ENCODE measurements at places on chromosomes 12 and 14. TPM values are rescaled to one million over a fixed set of nuclear protein-coding genes. Genes with fewer than 3 reads are reported as not detected.
A peak's percentile ranks its signal among the peaks of the same experiment; 100 is the strongest.

- DNase-seq = no peak
These were observed 11.6 kb downstream of the HVCN1 start for GRCh38 chr12:110677206-110677911.

DNA sequence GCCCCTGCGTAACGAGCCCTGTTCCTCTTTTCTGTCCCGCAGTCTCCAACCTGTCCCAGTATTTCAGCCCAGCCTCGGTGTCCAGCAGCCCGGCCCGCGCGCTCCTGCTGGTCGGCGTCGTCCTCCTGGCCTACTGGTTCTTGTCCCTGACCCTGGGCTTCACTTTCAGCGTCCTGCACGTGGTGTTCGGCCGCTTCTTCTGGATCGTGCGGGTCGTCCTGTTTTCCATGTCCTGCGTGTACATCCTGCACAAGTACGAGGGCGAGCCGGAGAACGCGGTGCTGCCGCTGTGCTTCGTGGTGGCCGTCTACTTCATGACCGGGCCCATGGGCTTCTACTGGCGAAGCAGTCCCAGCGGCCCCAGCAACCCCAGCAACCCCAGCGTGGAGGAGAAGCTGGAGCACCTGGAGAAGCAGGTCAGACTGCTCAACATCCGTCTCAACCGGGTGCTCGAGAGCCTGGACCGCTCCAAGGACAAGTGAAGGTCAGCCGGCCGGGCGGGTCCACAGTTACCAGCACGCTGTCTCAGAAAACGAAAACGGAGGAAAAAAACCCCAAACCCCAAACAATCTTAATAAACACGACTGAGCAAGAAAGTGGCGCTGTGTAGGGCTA, 31.6 kb downstream of the BRI3BP start:
- DNase-seq = no peak

GRCh38 chr12:75366629-75367028, 24.3 kb upstream of the GLIPR1L2 start:
- DNase-seq = no peak

DNA sequence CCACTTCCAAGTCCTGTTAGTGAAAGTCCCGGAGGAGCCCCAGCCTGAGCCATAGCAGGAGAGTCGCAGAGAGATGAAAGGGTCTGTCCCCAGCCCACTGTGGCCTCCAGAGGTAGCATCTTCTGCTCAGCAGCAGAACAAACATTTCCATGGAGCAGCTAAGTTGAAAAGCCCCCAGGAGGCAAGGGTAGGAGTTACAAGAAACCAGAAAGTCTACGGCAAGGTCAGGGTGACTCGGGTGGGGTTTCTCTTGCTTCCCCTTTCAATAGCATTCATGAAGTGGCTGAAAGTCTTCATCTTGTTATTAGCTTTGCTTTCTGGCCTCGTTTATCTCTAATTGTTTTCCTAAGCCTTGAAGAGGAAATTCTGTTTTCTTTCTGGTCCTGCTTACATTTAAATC, 151.2 kb upstream of the DIO3 start:
- no peak for DNase-seq

GRCh38 chr12:18581232-18581962, 156.4 kb downstream of the PLCZ1 start:
- DNase-seq = no peak

GRCh38 chr12:77104286-77104685, 38.9 kb upstream of the E2F7 start:
- no peak for DNase-seq

GRCh38 chr12:62588916-62589315, 122.3 kb downstream of the MON2 start:
- no peak for DNase-seq

- no peak for DNase-seq
These were observed 107.3 kb upstream of the MDM1 start for GRCh38 chr12:68439368-68440045.

- no peak for DNase-seq
These were observed 25.6 kb downstream of the SETD1B start for GRCh38 chr12:121829250-121829918.

DNA sequence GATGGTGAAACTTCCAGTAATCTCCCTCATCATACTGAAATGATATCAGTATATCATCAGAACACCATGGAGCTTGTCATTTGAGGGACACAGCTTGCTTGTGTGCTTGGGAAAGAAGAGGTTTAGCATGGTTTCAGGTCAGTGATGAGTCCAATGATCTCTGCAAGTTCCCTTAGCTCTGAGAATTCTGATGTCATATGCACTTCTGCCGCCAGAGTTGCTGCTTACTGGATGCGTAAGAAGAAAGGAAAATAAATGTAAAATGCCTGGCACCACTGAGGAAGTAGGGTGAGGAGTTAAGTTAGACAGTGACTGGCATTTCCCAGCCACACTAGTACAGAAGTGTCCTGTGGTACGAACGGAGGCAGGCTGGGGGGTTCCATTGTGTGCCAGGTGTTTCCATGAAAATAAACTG, 22.6 kb downstream of the PRKCH start:
- DNase-seq = no peak

DNA sequence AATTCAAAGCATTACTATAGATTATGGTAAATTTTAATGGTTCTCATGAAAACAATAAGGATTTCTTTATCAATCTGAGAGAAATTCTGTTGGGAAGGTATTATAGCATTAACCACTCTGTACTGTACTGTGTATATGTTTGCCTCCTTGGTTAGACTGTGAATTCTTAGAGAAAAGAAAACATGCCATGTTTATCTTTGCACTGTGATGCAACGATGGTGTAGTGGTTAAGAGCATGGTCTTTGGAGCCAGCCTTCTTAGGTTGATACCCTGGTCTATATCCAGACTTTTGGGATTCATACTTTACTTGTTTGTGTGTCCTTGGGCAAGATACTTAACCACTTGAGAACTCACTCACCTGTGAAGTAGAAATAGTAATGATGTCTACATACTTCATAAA, 32.2 kb upstream of the NUBPL start:
- DNase-seq = no peak

GRCh38 chr14:99413911-99414310, 66.7 kb downstream of the SETD3 start:
- DNase-seq = no peak

DNA sequence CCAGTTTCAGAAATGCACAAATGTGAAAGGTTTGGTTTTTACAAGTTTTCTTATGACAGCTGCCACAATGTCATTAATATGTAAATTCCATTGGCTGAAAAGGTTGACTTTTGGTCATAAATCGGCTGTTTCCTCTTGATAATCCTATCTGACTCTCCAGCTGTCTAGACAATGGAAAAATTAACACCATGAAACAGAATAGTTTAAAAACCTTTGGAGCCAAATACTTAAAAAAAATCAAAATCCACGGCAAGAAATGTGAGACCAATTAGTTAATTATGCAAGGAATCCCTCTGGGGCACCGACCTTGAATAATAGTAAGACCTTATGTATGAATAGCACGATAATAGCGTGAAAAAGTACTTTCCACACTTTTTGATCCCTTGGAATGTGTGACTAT, 138.0 kb downstream of the ZNF664 start:
- no peak for DNase-seq

DNA sequence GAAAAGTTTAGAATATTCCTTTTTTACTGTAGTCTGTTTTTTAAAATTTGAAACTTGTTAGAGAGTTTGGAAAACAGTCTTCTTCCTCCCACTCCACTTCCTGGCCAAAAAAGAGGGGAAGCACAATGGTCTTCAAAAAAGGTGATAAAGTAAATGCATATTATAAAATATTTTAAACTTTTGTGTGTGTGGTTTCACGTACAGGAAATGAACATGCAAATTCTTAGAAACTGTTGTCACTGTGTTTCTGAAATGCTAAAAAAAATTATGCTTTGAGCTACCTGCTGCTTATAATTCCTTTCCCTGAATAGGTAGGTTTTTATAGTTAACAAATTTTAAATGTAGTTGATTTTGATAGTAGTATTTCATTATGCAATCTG, 2.9 kb downstream of the FGFR1OP2 start:
- no peak for DNase-seq

DNA sequence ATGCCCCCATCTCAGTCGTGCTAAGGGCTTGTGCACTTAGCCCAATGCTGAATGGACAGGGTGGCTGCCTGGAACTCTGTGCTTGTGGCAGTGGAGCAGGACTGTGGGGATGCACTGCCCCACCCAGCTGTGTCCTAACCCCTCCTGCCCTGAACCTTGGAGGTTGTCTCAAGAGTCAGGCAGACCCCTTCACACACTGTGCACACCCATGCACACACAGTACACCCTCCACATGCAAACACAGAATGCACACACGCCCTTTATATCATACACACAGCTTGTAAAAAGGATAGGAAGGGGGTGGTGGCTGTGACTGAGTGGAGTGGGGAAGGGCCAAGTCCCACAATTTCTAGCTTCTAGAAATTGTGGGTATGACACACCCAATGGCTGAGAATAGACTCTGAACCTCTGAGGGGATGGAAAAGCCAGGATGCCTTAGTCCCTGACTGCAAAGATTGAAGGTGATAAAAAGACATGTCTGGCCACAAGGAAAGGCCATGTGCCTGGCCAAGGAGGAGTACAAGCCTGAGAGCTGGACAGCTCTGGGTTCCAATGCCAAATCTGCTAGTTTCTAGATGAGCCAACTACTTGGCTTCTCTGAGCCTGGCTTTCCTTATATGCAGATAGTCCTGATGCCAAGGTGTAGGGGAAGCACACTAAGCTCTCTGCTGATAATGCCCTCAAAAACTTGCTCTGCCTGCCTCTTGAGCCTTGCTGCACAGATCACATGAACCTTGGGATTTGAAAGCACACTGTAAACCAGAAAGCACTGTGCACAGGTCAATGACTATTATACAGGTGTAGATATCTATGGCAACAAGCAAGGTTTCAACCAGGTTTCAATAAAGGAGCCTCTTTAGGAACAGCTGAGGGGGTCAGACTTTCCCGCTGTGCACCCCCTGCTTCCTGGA, 8.4 kb downstream of the KRT8 start:
- DNase-seq = no peak

DNA sequence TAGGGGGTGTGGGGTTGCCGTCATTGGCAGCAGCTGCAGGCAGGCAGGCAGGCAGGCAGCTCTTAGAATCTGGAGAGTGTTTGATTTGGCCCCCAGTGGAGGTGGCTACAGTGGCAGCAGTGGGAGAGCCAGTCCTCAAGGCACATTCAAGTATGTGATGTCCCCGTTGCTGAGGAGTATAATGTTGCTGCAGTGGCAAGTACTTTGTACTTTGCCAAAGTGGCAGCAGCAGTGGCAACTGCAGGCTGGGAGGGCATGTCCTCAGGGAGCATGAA, 147.1 kb downstream of the PAPOLA start:
- DNase-seq = no peak

- peak; percentile 95 for DNase-seq
These were observed 143.7 kb upstream of the DCN start for GRCh38 chr12:91326058-91327027.

DNA sequence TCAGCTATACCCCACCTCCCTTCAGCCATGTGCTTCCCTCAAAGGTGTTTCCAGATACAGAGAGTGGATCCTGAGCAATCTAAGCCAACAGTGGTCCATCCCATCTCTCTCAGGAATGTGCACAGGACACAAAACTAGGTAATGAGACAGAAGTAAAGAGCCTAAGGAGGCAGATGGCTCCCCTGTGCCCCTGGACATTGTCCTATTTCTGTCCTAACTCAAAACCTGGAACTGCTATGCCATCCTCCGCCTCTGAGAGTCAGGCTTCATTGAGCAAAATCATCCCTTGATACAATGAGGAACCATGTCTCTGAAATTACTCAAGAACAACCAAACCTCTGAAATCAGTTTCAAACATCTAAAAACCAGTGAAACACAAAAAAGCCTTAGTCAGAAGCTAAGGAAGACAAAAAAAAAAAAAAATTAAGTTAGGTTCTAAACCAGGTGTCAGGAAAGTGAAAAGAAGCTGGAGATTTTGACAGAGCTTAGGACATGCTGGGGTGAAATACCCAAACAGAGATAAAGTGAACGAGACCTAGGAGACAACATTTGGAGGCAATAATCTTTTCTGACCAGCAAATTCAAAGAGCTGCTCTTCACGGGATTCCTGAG, 200.3 kb upstream of the PLEKHG7 start:
- peak; percentile 16 for DNase-seq

- no peak for DNase-seq
These were observed 219.8 kb downstream of the SLC2A13 start for GRCh38 chr12:39886106-39886505.

- DNase-seq = no peak
These were observed 223.0 kb downstream of the BTG1 start for GRCh38 chr12:91922674-91923073.

- no peak for DNase-seq
These were observed 15.7 kb downstream of the OR10P1 start for GRCh38 chr12:55652352-55652751.

DNA sequence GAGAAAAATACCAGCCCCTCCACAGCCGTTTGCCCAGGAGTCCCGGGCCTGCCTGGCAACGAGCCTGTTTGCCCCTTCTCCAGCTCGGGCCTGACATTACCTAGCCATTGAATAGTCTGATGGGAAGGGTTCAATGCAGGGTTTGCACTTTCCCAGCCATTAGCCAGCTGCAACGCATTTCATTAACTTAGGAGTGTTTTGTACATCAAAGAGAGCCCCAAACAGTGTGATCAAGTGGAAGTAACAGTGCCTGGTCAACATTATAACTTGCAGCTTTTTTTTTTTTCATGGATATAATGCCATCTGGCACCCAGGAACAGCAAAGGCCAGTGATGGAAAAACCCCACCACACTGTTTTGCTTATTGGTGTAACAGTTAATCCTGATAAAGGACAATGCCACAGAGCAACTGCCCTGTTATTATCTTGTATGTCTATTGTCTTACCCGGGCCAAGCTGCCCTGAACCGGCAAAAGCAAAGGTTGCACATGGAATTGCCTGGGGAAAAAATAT, 38.0 kb downstream of the BTG1 start:
- DNase-seq = no peak

DNA sequence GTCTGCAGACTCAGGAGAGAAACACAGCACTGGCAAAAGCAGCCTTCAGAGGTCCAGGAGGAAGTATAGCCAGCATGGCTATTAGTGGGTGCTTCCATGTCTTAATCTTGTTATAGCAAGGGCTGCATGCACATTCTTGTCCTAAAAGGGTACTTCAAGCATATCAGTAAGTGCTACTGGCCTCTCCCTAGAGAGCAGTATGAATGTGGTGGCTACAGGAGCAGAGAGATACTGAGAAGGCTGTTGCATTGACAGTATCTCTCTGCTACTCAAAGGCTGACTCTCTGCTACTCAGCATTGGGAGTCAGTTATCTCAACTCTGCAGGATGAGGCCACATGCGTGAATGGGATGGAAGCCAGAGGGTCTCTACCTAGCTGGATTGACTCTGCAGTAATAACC, 2.0 kb downstream of the GARIN6 start:
- DNase-seq = no peak

GRCh38 chr14:92564344-92565039, 50.9 kb downstream of the RIN3 start:
- DNase-seq = no peak

GRCh38 chr12:54603173-54603814, 14.8 kb upstream of the PPP1R1A start:
- peak; percentile 51 for DNase-seq

The OR4E2 gene
- polyA plus RNA-seq = not detected

The MYH7 gene
- polyA plus RNA-seq = 960 TPM

The KLHL33 gene
- polyA plus RNA-seq = 1.6 TPM

The TC2N gene
- 3.8 TPM for polyA plus RNA-seq

The SERPINA1 gene
- polyA plus RNA-seq = 1.3 TPM

The TMEM233 gene
- polyA plus RNA-seq = 5.7 TPM

The ASIC1 gene
- 11.8 TPM for polyA plus RNA-seq

The GMPR2 gene
- 60.6 TPM for polyA plus RNA-seq

Measured in muscle of arm (tissue), 14 donors.